Substantia nigra (tissue), 51 donors: ENCODE measurements at places on chromosomes 2 and 18.

DNA sequence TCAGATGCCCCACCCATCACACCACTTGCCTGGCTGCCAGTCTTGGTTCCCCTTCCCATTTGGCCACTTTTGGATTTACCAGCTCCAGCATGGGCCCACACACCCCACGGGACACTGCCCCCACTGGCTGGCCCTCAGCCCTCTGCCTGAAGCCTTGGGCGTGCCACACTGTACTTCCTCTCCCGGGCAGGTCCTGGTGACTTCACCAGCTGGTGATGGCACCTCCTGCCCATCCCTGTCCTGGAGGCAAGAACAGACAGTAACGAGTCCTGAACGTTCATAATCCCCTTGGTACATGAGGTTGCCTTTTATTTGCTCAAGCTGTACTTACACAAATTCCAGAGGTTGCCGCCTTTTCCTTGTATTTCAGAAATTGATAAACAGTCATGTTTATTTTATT, 81.1 kb downstream of the TMEM17 start:
- DNase-seq = no peak

- no peak for DNase-seq
Observed at GRCh38 chr2:172438741-172439508, 11.5 kb downstream of the ITGA6 start.

DNA sequence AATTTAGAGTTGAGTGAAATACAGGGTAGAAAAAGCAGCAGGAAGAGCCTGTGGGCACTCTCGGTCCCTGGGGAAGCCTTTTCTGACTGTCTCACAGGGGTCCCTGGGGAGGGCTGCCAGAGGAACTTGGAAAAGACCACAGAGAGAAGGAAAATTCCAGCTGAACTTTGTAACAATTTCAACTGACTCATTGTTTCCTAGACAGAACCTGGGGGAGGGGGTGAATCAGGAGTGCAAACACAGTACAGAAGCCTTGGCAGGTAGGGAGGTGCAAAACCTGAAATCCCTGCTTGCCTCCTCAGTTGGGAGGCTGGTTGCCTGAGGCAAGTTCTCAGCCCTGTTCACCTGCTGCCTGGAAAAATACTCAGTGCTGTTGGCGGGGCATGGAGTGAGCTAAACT, 106.8 kb downstream of the GRB14 start:
- DNase-seq = no peak

- DNase-seq = no peak
Observed at GRCh38 chr2:145625111-145625510, 1105.2 kb upstream of the ZEB2 start.

DNA sequence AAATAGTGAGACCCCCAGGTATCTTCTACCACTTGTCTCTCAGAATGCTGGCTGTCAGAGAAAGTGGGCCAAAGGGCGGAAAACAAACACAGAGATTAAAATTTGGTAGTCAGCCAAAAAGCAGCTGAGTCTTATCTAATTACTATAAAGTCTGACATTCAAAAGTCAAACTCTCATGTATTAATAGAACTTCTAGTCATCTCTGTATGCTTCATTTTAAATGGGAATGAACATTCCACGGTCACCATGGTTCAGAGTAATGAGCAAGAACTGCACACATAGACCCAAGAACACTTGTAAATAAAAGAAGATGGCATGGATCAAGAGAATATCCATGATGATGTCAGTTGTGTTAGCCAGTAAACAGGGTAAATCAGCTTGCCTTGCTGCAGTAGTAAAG, 1267.0 kb upstream of the CHAC2 start:
- no peak for DNase-seq

- DNase-seq = no peak
Observed at GRCh38 chr2:96626553-96626942, 11.6 kb downstream of the KANSL3 start.

GRCh38 chr18:48475635-48476549, 62.9 kb upstream of the CTIF start:
- DNase-seq = peak; percentile 16

DNA sequence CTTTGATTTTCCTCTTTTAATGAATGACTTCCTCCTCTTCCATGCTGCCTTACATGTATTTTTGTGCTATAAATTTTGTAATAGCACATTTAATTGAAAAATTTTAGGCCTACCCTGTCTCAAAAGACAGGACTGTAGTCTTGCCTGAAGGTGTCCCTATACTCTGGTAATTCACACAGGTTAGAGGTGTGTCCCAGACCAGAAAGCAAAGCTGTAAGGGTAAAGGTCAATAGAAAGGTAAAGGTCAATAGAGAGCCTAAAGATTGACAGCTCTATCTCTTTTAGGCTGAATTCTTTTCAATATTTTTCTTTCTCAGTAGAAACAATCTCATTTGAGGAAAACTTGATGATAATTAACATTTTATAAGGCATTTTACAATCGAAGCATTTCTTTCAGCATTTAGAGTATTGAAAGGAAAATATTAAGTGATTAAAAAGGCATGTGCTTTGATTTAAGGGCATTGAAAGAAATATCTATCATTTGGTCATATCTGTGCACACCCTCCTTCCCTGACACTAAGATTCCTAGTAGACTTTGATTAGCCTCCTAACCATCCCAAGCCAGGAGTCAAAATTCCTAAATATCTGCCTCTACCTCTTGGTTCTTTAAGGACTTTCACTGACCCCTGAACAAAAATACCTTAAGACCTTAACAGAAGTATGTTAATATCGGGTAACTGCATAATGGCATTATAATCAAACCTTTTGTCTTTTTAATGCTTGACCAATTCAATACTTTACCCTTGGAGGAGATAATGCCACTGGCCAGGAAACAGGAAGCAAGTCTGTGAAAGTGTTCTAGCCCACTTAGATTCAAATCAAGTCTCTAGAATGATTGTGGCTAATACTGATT, 161.8 kb upstream of the DTNA start:
- no peak for DNase-seq

DNA sequence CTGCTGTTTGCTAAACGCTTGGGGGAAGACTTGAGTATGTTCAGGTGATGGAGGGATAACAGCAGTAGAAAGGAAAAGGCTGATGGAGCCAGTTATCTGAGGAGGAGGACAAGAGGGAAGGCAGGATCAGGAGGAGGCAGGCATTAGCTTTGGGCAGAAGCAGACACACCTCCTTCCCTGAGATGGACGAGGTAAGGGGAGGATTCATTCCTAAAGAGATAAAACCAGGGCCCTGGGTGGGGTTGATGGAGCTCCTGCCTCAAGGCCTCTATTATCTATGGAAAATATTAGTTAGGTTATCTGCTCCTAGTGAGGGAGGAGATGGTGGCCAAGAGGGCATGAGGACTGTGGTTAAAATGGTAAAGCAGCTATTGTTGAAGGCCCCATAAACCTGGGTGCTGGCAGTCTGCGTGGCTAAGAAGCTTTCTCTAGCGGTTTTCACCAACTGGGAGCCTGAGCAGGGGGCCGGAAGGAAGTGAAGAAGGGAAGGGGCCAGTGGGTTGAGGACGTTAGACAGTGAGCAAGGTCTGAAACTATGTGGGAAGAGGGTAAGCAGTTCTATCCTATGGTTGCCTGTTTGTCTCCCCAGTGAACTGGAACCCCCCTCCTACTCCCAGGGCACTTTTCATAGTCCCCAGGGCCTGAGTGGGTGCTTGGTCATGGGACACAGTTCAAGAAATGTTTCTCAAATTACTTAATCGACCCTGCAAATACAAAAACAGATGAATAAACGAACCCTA, 56.6 kb upstream of the HK2 start:
- DNase-seq = no peak

GRCh38 chr18:44579745-44580144, 100.9 kb upstream of the SETBP1 start:
- no peak for DNase-seq

GRCh38 chr2:10079870-10080535, at the start of gene CYS1:
TSS of gene CYS1 (minus strand) at chr2:10080411. CDS start at chr2:10080223, 188 bp downstream.
- DNase-seq = no peak

GRCh38 chr2:241882091-241882625, 12.6 kb downstream of the RTP5 start:
- DNase-seq = no peak

DNA sequence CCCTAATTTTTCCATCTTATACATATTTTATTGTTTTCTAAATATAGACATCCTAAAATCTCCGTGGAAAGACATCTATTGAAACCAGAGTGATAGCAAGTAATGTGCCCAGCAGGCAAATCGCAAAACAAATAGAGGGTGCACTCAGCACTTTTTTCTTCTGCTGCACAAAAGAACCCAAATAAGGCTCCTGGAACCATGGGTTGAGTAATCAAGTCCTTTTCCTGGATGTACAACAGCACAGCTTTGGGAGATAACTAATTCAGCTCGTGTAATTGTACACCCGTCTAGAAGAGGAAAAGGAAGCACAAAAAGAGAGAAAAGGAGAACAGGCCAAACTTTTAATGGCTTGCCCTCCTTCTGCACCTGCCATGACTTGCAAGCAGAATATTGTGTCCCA, 126.9 kb upstream of the TLK1 start:
- DNase-seq = no peak

- DNase-seq = no peak
Observed at GRCh38 chr2:160429248-160430000, 64.2 kb downstream of the RBMS1 start.

DNA sequence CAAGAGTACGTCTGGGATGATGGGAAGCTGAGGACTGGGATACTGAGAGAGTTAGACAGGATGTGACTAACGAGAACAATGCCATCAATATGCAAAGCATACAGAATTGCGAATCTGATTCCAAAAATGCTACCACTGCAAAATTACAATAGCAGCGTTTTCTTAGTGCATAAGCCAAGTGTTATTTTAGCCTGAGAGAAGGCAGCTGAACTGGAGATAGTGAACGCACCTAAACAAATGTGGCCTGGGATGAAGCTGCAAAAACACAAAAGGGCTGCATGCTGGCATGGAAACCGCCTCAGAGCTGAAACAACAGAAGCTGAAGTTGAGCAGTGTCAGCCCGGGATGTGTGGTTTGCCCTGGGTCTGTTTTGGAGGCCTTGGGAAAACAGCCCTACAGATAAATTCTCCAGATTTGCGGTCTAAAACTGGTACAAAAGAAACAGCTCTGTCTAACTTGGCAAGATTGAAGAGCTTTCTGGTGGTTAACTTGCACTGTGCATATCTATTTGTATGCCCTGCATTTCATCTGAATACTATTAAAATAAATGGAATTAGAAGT, 45.5 kb downstream of the LYPD6 start:
- no peak for DNase-seq

DNA sequence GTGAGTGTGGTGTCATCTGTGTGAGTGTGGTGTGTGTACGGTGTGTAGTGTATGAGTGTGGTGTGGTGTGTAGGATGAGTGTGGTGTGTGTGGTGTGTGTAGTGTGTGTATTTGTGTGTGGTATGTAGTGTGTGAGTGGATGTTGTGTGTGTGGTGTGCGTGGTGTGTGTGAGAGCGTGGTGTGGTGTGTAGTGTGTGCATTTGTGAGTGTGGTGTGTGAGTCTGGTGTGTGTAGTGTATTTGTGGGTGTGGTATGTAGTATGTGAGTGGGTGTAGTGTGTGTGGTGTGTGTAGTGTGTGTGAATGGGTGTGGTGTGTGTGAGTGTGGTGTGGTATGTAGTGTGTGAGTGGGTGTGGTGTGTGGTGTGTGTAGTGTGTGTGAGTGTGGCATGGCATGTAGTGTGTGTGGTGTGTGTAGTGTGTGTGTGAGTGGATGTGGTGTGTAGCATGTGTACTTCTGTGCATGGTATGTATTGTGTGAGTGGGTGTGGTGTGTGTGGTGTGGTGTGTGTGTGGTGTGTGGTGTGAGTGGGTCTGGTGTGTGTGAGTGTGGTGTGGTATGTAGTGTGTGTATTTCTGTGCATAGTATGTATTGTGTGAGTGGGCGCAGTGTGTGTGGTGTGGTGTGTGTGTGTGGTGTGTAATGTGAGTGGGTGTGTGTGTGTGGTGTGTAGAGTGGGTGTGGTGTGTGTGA, 227.8 kb downstream of the BCL2 start:
- no peak for DNase-seq

- DNase-seq = no peak
Observed at GRCh38 chr2:43985359-43985758, 10.4 kb downstream of the LRPPRC start.

DNA sequence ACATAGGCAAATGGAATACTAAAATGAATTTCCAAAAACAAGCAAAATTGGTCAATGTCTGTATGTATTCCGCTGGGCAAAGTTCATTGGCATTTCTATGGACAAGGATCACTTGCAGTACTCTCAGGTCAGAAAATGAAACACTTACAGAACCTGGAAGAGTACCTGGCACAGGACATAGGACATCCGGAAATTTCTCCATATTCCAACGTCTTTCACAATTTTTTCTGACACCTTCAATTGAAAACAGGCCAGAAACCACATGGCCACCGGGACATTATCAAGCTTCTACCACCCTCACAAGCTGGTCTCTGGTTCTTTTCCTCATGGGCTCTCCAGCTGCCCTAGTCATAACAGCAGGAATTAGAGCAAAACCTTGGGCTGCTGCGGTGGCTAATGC, 96.9 kb upstream of the MSH6 start:
- DNase-seq = no peak

DNA sequence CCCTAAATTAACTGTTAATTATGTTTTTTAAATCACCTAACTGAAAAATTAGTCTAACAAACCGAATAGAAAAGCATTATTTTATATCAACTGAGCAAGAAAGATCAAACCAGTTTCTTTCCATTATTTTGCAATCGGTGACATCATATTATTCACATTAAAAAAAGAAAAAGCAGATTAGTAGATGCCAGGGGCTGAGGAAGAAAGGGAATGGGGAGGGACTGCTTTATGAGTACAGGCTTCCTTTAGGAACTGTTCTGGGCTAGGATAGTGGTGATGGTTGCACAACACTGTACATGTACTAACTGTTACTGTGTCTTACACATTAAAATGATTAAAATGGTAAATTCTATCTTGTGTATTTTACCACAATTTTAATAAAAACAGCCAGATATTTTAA, 59.3 kb downstream of the COBLL1 start:
- no peak for DNase-seq

- no peak for DNase-seq
Observed at GRCh38 chr2:151102226-151102625, 159.4 kb downstream of the RBM43 start.

- DNase-seq = no peak
Observed at GRCh38 chr2:182448371-182448770, 21.5 kb upstream of the PDE1A start.

DNA sequence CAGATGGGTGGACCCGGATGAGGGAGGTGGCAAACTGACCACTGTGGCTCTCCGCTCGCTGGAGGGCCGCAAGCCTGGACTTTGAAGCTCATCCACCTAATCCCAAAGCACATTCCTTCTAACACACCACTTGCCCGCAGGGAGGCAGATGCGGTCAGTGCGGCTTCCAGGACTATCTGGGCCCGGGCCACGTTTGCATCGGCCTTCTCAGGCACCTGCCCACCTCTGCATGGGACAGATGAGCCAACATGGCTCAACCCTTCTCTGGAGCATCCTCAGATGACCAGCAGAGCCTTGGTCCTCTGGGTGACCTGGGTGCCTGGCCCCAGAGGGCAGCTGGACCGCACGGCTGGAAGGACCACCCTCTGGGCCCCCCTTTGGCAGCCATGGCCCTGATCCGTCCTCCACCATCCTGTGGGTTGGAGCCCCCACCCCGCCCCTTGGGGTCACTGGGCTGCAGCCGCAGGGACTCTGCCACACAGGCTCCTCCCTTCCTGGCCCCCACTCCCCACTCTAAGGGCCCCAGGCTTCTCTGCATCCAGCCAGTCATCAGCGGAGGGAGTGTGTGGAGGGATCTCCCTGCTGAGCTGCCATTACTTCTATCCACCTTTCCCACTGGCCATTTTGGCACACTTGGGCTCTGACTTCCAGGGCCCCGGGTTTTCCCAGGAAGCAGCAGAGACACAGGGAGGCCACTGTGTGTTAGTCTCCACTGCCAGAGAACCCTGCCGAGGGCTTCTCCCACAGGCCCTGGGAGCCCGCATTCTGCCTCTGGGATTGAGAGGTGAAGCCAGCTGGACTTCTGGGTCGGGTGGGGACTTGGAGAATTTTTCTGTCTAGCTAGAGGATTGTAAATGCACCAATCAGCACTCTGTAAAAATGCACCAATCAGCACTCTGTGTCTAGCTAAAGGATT, 12.3 kb downstream of the HDAC4 start:
- DNase-seq = no peak
